Stimulated activated CD4-positive, alpha-beta T cell treated with anti-CD3 and anti-CD28 coated beads, Interleukin-4, amount 100 ng/mL, for 4 hours (primary cell): ENCODE measurements at places on chromosomes 3 and 15.

GRCh38 chr3:187626581-187626980, 43.6 kb downstream of the SST start:
- DNase-seq = no peak

- DNase-seq = peak; percentile 28
Measured at GRCh38 chr3:119700269-119700919, 2.4 kb upstream of the CFAP91 start.

DNA sequence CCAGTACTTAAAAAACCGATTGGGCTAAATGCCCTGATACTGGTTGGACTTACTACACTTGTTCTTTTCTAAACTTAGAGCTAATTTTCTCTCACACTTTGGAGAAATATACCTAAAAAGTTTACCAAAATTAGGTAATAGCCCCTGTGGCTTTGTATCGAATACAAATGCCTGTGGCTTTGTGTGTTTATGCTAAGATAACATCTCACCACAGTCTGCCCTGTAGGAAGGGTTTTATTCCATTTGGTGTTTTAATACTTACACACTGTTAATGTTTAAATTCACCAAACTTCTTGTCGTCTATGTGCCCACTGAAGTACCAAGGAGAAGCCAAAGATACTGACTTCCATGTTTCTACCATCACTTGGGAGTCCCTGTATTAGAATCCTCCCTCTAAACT, 66.4 kb downstream of the BCHE start:
- no peak for DNase-seq

DNA sequence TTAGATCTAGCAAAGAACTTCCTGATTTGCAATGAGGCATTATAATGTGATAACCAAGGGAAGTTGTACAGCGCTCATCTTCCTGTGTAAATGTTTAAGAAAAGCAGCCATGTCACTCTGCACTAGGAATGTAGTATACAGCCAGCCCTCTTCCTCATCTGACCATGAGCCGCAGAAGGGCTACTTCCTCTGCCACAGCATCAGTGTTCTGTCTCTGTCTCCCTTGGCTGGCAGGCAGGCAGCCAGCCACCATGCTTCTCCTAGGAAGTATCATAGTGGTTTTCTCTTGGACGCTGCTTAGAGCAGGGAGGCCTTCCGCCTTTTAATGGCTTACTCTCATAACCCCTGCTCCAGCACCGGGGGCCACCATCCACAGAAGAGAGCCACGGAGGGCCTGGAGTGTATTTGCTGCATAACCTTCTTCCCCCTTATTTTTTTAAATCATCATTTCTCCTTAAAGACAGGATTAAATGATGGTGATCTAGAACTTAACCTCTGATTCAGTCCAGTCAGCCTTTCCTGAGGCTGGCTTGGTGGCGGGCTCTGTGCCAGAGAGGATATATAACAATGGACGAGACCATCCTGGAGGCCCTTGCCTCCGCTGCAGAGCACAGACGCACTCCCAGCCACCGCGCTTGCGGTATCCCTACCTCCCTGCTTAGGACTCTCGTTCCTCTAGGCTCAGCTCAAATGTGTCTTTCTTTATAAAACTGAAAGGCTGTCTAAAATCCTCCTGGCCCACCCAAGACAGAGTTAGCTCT, 57.3 kb upstream of the PLXNA1 start:
- no peak for DNase-seq

- no peak for DNase-seq
Measured at GRCh38 chr3:153624310-153625030, 462.4 kb downstream of the RAP2B start.

DNA sequence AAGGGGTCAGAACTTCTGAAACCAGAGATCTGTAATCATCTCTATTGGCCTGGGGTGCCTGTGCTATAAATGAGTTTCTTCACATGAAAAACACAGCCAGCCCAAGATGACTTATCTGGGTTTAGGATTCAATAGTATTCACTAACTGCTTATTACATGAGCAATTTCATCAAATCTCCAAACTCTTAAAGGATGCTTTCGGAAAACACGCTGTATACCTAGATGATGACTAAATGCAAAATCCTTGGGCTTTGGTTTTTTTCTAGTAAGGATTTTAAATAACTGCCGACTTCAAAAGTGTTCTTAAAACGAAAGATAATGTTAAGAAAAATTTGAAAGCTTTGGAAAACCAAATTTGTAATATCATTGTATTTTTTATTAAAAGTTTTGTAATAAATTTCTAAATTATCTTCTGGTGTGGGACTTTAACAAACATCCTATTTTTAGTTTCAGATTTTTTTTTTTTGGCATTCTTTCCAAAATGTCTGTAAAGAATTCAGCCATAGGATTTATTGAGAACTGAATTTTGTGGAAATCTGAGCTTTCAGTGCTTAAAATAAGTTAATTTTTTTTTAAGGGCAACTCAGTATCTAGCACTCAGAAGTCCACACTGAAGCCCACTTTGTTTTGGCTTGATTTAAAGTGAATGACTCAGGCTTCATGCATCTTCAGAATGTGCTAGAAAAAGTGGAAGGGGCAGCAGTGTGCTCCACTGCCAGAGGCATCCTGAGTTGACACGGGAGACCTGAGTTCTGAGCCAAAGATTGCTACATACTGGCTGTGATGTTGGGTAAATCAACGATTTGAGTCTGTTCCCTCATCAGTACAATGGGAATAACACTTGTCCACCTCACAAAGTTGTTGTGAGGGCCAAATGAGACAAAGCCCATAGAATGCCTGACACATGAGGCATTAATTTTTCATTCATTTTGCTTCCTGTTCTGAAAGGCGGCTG, 18.7 kb downstream of the TMEM43 start:
- DNase-seq = no peak

- DNase-seq = no peak
Measured at GRCh38 chr3:73561494-73561893, 63.2 kb downstream of the PDZRN3 start.

GRCh38 chr3:133211449-133211848, 173.3 kb downstream of the TMEM108 start:
- no peak for DNase-seq

DNA sequence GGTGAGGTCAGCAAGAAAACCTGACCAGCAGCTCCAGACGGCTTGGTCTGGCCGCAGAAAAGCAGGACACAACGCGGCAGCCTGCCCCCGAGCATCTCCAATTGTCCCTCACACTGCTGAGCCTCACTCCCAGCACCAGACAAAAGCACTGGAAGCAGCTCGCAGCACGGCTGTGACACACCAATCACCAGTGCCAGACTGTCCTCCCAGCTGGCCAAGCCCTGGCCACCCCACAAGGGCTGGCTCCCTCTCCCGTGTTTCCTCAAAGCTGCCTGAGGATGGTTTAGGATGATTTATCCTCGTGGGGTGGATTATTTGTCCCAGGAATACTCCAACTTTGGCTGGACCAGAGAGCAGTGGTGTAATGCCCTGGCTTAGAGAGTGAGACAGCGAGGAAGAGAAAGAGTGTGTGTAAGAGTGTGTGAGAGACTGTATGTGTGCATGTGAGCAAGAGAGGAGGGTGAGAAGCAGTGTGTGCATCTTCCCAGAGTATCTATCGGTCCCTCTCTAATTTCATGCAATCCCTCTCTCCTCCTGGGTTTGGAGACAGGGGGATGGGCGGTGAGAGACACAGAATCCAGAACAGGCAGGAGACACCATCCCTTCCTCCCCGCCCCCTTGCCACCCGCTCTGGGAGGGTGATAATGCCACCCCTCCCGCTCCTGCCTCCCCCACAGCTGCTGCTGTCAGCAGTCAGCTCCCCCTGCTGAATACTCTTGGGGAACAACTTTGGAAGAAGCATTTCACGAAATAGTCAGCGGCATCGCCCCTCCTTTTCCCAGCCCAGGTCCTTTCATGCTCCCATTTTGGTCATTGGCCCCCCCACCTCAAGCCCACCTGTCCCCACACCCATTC, 34.2 kb downstream of the SEMA5B start:
- DNase-seq = no peak

- no peak for DNase-seq
Measured at GRCh38 chr15:66883284-66883911, 181.4 kb downstream of the SMAD6 start.

- no peak for DNase-seq
Measured at GRCh38 chr3:52432225-52432624, 12.7 kb downstream of the SEMA3G start.

- DNase-seq = no peak
Measured at GRCh38 chr3:81565041-81565440, 196.4 kb downstream of the GBE1 start.

GRCh38 chr3:195196266-195196665, 74.7 kb downstream of the XXYLT1 start:
- no peak for DNase-seq

GRCh38 chr15:65110676-65111292, 4.2 kb downstream of the UBAP1L start:
- DNase-seq = no peak

GRCh38 chr15:51731549-51732267, 5.7 kb downstream of the LYSMD2 start:
- no peak for DNase-seq

GRCh38 chr15:91627473-91628278, 225.8 kb upstream of the SLCO3A1 start:
- no peak for DNase-seq

DNA sequence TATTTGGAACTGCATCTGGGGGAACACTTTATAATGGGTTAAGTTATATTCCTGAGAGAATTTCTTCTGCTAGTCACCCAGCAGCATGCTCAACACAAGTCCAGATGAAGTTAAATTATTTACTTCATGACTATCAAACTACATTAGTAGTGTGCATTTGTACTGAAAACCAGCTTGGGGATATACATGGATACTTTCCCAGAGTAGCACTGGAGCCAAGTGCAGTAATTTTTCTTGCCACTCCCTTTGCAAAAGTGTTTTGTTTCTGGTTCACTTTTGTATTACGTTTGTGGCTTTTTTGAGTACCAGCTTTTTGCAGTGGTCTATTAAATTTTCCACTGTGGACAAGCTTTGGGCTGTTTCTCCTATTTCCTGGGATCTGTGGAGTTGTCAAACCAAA, 243.0 kb downstream of the AGBL1 start:
- DNase-seq = no peak

GRCh38 chr3:175792245-175792644, 933.1 kb downstream of the NAALADL2 start:
- no peak for DNase-seq

DNA sequence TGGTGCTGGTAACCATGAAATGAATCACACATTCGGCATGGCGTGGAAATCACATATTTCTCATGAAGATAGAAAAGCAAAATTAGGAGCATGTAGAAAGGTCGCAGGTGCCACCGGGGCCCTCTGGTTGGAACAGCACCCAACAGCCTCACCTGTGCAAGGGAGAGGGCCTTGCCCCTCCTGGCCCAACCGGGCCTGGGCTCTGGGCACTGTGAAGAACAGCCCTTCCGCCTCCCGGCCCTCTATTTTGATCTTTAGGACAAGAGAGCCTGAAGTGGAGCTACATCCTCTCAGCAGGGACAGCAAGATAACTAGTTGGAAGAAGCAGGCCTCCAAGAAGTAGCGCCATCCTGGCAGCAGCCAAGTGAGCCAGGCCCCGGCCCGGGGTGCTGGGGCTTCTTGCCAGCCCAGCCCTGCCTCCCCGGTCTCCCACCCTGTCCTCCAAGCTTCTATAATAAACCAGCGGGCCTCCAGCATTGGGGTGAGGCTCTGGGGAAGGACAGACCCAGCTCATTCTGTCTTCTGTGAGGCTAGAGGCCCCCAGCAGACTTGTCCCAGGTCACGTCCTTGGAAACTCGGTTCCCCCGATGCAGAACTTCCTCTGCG, 46.1 kb upstream of the FGD5 start:
- no peak for DNase-seq

DNA sequence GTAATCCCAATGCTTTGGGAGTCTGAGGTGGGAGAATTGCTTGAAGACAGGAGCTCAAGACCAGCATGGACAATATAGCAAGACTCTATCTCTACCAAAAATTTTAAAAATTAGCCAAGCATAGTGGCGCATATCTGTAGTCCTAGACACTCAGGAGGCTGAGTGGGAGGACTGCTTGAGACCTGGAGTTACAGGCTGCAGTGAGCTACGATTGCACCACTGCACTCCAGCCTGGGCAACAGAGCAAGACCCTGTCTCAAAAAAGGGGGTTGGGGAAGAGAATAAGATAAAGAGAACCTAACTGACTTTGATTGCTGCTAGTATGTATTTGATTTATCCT, 755 bp downstream of the CD200R1 start:
- no peak for DNase-seq

DNA sequence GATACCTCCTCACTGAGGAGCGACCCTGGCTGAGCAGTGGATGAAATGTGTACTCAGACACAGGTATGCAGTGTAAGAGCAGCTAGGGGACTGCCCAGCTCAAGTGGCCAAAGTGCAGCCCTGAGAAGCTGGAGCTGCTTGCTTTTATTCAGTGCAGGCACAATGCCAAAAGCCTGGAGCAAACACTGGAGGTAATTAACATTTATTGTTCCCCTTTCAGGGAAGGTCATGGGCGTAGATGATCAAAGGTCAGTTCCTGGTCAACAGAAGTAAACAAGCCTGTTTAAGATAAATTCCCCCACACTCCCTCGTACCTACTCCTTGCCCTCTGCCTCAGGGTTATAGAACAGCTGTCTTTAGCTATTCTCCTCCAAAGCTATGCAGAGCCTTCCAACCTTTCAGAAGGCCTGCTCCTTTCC, 17.5 kb downstream of the PLA2G4F start:
- DNase-seq = no peak

- no peak for DNase-seq
Measured at GRCh38 chr3:177571271-177571943, 374.1 kb upstream of the TBL1XR1 start.

DNA sequence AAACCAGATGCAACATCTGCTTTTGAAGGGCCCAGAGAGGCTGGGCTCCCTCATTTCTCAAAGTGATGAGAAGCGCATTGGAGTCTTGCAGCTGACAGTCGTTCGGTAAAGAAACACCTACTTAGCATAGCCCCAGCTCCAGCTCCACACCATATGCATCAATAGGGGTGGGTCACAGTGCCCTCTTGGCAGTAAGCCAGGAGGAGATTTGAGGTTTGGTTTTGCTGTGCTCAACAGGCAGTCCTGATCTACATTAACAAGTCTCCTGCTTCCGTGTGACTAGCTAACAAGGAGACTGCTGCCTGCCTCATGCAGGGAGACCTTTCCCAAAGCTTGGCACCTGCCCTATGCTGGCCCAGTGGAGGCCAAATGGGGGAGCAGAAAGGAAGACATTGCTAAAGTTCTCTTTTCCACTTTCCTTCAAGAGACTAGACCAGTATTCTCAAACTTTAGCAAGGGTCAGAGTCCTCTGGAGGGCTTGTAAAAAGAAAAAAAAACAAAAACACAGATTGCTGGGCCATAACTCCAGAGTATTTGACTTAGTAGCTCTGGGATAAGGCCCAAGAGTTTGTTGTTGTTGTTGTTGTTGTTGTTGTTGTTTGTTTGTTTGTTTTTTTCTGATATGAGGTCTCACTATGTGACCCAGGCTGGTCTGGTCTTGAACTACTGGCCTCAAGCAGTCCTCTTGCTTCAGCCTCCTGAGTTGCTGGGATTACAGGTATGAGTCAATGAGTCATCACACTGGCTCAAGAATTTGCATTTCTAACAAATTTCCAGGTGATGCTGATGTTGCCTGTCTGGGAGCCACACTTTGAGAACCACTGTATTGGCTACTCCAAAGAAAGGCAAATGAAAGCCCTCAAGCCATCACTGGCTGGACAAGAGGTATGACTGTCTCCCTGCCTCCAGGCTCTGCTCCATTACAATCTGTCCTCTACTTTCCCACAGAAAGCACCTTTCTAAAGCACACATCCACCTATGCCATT, 294.9 kb downstream of the RORA start:
- DNase-seq = no peak
